Placental pericyte (primary cell): ENCODE measurements at places on chromosomes 16 and 17. TPM values are rescaled to one million over a fixed set of nuclear protein-coding genes. Genes with fewer than 3 reads are reported as not detected.

Gene KRT24
- 0.14 TPM in 1 of 2 replicates, not detected in the other for total RNA-seq

Gene GP1BA
- under 0.01 TPM in 1 of 2 replicates, not detected in the other for total RNA-seq

Gene FBXW10B
- total RNA-seq = 0.57 and 0.66 TPM in 2 replicates

Gene IFI35
- total RNA-seq = 21.8 and 23.9 TPM in 2 replicates

Gene KRTAP1-5
- total RNA-seq = 1.5 and 14.2 TPM in 2 replicates

Gene GRN
- total RNA-seq = 170 and 678 TPM in 2 replicates
